ENCODE measurements at places on chromosomes 1 and 21.

- DNase-seq, result no peak
Measured at GRCh38 chr1:109112056-109112651, 1.8 kb upstream of the ELAPOR1 start.

DNA sequence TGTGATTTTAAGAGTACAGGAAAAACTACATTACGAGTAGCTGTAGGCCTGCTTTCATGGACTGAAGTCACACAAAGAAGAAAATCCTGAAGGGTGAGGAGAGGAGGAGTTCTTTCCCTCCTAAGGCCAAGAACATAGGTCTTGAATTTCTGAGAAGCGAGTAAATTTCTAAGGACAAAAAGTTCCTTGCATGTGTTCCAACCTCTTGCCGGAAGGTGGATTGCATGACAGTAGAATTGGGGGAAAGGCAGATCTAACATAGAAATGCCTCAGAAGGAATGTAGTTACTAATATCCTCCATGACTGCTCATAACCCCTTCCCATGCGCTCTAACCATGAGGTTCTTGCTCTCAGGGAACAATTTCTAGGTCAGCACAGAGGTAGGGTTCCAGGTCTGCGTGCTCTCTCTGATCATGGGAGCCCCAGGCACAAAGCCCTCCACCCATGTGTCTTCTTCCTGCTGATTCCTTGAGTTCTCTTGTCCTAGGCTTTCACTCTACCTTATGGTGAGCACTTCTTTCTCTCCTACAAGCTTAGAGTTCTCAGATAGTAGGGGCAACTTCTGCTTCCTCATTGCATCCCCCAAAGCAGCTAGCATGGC is 13.7 kb downstream of the CD2 start:
- peak; percentile 18 for DNase-seq

DNA sequence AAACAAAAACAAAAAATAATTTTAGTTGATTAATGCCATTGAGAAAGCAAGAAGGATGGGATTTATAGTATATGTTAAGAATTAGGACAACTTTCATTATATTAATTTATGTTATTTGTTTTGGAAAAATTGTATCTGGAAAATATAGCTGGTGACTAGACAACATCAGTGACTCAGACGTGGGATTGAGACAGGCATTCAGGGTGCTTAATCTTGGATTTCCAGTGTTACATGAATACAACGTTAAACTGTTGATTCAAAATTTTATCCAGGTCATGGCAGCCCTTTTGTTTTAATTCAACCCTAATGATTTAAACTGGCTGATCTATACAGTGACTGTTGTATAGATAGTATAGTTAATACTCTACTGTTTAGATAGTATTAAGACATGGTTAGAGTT is 827.1 kb upstream of the B3GALT2 start:
- DNase-seq, result no peak

DNA sequence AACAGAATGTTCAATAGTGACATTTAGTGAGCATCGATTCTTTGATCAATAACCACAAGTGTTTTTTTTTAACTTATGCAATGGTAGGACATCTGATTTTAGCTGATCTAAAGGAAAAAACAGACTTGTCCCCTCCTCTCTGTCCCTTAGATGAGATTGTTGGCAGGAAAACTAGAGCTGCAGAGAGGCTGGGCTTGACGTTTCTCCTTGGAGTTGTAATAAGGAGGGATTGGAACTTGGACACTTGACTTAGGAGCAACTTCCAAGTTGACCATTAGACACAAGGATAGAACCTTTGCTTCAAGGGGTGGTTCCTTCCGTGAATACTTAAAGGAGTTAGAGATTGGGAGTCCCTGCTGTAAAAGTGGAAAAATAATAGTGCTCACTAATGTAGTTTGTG is 49.9 kb downstream of the KAZN start:
- DNase-seq, result no peak

DNA sequence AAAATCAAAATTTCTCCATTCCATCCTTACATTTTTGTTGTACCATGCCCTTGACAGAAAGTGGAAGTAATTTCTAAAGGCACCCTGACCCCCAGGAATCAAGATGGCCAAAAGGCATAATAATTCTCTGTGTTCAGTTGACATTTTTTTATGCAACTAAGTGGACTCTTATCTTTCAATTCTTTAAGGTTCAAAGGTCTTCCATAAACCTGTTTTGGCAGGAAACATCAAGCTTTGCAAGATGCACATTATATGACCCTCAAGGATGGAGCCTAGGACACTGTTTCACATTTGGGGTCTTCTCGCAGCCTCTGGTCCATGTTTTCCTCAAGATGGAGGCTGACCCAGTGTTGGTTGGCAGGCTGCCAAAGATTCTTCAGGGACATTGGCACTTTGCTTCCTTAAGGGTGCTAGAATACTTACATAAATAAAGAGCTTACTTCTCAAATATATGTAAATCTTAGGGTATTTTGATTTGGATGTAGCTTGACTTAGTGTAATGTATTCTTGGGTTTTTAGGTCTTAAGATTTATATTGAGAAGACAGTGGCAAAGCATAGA is 48.0 kb upstream of the COG2 start:
- DNase-seq, result no peak

DNA sequence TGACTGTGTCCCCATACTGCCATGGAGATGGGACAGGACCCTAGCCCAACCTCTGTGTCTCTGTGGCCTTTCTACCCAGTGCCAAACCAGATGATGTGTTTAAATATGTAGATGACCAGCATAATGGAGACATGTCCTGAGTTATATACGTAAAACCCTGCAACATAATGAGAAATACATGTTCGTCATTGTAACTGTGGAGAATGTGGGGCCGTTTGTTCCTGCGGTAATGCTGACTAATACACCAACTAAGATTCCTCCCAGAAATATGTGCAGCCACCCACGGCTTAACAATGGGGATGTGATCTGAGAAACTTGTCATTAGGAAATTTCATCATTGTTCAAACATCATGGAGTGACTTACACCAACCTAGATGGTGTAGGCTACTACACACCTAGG is 71.7 kb upstream of the SIM2 start:
- DNase-seq, result no peak

DNA sequence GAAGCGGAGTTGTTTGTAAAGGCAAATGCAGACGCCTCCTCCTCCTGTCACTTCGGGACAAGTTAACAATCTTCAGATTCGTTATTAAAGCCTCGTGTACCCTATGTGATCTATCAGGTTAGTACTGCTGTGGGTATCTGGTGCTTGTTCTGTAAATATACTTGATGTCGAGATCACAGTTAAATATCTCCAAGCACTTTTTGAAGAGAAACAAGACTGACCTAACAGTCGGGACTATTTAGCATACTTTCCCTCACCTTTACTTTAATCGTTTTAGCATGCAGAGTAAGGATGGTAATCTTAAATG is 710 bp downstream of the KLHL20 start:
- no peak for DNase-seq

DNA sequence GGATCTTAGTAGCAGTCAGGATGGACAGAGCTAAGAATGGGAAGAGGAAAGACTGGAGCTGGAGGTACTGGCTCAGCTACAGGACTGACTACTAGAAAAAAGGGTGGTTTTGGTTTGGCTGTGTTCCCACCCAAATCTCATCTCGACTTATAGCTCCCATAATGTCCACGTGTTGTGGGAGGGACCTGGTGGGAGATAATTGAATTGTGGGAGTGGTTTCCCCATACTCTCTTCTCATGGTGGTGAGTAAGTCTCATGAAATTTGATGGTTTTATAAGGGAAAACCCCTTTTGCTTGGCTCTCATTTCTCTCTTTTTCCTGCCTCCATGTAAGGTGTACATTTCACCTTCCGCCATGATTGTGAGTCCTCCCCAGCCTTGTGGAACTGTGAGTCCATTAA is 466.5 kb upstream of the DEPDC1 start:
- no peak for DNase-seq

- DNase-seq, result no peak
Measured at GRCh38 chr1:22494144-22494543, 42.5 kb downstream of the ZBTB40 start.

DNA sequence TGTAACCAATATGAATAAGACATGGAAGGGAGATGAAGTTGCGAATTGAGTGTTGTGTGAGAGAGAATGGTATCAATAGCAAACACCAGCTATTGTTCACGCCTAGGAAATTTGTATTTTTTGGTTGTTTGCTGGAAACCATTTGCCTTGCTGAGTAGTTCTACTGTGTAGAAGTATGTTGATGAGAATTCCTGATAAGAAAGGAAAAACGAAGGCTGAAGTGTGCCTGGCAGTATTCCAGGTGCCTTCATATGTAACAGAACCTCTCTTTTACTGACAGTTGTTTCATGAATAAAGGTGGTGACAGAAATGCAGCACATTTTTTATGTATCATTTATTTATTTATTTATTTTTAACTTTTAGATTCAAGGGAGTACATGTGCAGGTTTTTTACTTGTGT is 79.5 kb downstream of the SDCCAG8 start:
- DNase-seq, result no peak

DNA sequence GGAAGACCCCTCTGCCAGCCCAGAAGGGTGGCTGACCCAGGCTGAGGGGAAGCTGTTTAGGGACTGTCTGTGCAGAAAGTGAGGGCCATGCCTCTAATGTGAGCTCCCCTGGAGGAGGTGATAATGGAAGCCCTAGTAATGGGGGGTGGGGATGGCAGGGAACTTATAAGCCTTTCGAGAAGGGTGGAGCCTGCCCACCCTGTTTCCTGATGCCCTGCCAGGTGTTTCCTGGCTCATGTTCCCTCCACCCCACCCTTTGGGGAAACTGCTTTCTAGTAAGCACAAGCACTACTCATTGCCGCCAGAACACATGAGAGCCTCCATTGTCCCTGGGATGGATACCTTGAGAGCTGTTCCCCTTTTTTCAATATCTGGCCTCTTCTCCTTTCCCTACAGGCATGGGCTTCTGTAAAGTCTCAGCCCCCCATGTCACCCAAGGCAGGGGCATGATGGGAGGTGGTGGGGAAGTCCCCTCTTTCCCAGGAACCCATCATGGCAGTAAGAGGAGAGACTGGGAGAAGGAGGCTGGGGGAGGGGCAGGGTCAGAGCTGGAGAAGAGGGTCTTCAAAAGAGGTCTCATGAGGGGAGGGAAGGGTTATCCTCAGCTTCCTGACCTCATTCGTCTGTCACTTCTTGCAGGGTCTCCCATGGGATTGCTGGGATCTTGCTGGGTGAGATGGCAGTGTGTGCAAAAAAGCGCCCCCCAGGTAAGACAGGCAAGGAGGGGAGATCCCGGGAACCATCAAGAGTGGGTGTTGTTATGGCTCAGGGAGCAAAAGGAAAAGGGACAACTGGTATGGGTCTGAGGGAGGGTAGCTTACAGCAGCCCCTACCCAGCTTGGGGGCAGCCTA is 2.4 kb downstream of the ATP8B2 start:
- no peak for DNase-seq

Measured in stimulated activated CD4-positive, alpha-beta T cell treated with anti-CD3 and anti-CD28 coated beads, Interleukin-4, amount 100 ng/mL, for 24 hours (primary cell).